Esophagus mucosa (tissue), 1 donor: ENCODE measurements at places on chromosomes 2 and 18. TPM values are rescaled to one million over a fixed set of nuclear protein-coding genes. Genes with fewer than 3 reads are reported as not detected.
A peak's percentile ranks its signal among the peaks of the same experiment; 100 is the strongest.

DNA sequence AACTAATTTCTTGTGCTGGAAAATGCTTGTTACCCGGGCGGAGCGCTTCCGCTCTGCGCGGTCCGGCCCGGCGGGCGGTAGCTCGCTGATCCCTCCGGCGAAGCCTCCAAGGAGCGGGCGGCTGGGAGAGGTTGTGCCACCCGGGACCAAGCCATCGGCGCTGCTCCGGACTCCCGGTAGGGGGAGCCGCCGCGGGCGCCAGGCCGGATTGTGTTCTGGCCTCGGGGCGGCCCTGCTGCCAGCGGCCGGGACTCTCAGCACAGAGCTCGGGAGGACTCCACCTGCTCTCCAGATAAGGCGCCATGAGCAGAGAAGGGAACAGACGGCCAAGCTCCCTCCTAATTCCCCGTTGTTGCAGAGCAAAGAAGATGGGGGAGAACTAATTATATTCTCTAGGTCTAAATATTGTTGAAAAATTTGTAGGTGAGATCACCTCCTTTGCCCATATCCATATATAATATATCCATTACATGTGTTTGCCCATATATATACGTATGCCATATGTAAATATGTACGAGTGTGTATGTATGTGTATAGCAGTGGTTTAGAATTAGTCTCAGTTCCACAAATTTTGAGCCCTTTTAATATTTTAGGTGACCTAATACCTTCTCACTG, 13.8 kb upstream of the SATB2 start:
- peak; percentile 47 for ATAC-seq

Gene CENPA
- 10.2 TPM for total RNA-seq

Gene ADGRF3
- total RNA-seq: 0.04 TPM

Gene MC2R
- not detected for total RNA-seq

DNA sequence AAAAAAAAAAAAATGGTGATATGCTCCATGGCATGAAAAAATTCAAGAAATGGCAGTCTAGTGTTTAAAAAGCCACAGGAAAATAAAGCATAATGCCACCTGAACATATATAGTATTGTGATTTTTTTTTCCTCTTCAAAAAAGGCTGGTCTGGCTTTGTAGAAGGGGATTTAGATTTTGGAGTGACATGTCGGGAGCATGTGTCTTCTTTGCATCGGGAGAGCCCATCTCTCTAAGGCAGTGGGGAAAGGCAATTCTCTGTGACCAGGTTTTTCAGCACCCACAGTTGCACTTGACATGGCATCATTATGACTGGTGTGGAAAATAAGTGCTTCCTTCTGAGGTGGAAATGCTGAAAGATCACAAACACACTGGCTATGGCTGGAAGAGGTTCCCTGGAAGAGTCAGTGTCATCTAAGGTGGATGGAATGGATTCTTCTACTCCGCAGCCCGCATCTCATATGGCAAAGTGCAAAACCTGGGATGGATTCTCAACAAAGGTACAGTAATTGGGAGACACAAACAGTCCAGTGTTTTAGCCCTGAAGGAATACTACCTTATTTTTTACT, 172.5 kb downstream of the AGAP1 start:
- peak; percentile 40 for ATAC-seq

GRCh38 chr2:38866773-38867443, 8.8 kb downstream of the DHX57 start:
- ATAC-seq: peak; percentile 93

DNA sequence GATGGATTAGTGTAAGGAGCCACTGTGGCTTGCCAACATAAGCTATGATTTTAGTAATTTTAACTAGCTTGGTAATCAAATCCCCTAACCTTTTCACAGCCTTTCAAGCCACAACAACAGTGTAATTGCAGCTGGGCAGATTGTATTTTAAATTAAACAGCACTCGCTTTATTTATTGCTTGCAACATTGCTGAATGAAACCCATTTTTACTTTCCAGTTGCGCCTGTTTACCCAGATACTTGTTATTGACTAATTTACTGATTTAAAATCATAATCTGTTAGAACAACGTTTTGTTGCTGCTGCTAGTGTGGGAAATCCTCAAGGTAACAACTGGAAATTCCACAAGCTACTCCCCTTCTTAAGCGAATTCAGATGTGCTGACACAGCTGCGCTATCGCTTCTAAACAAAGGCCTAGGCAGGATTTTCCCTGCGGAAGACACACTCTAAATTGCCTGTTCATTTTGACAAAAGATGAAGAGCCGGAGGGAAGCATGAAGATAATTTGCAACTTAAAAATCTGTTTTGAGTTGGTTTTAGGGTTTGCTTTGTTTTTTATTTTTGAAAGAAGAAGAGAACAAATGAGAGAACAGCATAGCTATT, 283.9 kb downstream of the ALPK2 start:
- no peak for ATAC-seq

Gene AQP4
- total RNA-seq: 0.08 TPM

DNA sequence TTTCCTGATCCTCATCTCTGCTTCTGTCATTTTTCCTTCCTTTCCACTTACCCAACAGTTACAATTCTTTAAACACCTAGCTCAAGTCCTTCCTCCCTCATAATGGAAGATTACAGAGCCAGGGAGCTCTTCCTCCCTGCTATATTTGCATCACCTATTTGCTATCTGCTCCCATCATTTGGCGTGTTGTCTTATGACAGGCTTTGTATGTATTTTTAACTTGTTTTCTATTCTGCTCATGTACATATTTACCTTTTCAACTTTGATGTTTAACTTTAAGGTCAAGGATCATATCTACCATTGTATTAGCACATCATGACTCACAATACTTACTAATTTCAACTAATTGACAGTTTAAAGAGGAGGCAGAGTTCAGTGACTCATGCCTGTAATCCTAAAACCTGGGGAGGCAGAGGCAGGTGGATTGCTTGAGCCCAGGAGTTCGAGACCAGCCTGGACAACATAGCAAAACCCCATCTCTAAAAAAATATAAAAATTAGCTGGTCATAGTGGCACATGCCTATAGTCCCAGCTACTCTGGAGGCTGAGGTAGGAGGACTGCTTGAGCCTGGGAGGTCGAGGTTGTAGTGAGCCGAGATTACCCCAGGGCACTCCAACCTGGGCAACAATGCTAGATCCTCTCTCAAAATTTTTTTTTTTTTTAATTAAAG, 308.0 kb upstream of the STON1 start:
- ATAC-seq: peak; percentile 72

Gene DPP4
- total RNA-seq: 0.56 TPM

Gene ATAD2B
- total RNA-seq: 17.0 TPM

DNA sequence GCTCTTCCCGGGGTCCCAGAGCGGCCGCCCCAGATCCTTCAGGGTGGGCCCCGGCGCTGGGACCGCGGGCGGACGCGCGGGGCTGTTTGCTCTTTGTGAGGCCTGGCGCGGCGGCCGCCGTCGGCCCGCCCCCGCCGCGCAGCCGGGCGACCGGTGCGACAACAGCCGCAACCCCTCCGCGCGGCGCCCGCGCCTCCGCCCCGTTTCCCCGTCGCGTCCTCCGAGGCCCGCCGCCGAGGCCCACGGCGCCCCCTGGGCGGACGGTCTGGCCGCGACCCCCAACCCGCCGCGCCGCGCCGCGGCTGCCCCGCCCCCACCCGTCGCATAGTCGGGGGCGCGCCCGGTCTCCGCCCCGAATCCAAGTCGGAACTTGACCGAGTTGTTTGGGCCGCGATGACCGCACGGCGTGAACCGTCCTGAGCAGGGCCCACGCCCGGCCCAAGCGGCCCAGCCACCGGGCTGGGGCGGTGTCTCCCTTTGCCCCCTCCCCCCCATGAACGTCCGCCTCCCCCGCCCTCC, 448 bp downstream of the YPEL5 start:
- peak; percentile 6 for ATAC-seq

DNA sequence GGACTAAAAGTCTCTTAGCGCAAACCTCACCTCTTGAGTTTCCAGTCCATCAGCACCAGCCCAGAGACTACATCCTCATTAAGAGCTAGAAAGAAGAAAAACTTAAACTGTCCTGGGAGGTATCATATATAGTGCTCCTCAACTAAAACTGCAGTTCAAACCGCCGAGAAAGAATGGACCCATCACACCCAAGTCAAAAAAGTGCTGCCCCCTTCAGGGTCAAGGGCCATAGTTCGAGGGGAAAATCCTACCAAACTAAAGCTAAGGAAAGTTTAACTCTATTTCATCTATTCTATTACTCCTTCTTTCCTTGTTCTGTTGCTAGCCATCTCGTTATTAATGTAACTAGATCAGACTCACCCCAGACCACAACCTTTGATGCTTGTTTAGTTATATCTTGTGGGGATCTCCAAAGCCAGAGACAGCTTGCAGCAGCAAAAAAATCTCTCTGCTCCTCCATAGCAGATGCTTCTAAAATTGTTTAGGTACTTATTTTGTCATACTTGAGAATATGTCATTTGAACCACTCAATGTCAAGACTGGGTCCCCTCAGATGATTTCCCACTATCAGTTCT, 134.5 kb upstream of the RMP24 start:
- no peak for ATAC-seq

Gene SPEG
- total RNA-seq: 3.8 TPM

GRCh38 chr2:41865263-41865662, 182.6 kb upstream of the PKDCC start:
- no peak for ATAC-seq

GRCh38 chr2:78263571-78263970, 741.4 kb upstream of the LRRTM4 start:
- no peak for ATAC-seq

- no peak for ATAC-seq
Observed at GRCh38 chr2:216830346-216830745, 29.5 kb downstream of the TNP1 start.

Gene G6PC2
- not detected for total RNA-seq

DNA sequence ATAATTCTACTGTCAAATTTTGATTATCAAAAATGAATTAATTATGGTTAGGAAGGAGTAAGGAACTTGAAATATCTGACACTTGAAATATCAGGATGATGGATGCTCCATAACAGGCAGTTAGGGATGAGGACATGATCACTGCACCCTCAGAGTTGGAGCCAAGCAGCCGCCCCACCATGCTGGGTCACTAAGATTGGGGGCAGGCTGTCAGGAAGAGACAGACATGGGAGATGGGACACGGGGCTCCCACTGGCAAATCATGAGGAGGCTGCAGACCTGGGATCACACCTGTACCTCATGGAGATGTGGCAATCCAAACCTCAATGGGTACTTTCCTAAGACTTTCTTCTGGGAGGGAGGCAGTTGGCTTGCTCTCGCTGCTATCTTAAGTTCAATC, 982.0 kb upstream of the ZEB2 start:
- ATAC-seq: no peak

DNA sequence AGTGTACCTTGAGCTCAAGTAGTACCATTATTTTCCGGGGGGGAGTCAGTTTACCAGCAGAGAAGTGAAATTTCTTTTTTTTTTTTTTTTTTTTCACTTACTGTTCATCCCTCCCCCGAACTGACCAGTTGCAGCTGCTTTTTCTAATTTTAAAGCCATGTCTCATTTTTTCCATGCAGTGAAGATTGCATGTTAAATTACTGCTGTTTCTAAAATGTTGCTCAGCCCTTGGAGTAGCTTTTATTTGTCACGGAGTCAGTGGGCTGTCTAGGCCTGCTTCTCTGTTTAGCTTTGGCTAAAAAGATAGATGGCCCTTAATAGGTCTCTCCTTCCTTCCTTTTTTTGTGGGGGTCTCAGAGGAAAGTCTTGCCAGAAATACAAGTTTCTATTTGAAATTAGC, 70.2 kb downstream of the NGEF start:
- ATAC-seq: no peak

DNA sequence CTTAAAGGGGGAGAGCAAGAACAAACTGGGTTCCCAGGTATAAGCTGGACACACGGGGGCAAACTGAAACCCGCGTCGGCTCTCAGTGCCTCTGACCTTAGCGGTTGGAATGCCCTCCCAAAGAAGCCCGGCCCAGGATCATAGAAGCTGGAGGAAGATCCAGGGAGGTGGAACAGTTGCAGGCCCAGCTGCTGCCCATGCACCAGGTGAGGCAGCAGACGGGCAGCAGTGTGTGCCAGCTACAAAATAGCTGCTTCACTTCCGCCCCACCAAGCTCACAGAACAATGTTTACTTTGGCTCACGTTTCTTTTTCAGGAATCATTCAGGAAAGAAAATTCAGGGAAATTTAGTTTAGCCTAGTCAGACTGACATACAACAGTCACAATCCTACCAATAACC, 3.9 kb upstream of the ERMN start:
- ATAC-seq: peak; percentile 25

Gene DRC1
- total RNA-seq: not detected

DNA sequence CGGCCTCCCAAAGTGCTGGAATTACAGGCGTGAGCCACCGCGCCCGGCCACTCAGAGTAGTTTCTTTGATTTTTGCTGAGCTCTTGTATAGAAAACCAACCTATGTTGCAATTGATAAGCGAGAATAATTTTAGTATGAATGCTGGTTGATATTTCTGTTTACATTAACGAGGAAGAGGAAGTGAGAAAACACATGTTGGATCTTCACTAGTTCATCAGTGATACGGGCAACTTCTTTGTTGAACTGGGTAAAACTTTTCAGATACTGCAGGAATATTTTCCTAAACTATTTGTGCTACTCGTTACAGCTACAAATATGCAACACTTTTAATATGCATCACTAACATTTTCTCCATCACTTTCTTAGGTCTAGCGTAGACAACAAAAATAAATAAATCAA, 67.9 kb upstream of the SLC25A52 start:
- no peak for ATAC-seq

GRCh38 chr2:106339132-106339531, 129.1 kb downstream of the RGPD3 start:
- no peak for ATAC-seq

Gene IL36RN
- total RNA-seq: 64.1 TPM

GRCh38 chr2:235500761-235501672, 7.2 kb downstream of the AGAP1 start:
- ATAC-seq: no peak

GRCh38 chr2:32715981-32716380, 88.1 kb downstream of the TTC27 start:
- peak; percentile 70 for ATAC-seq

DNA sequence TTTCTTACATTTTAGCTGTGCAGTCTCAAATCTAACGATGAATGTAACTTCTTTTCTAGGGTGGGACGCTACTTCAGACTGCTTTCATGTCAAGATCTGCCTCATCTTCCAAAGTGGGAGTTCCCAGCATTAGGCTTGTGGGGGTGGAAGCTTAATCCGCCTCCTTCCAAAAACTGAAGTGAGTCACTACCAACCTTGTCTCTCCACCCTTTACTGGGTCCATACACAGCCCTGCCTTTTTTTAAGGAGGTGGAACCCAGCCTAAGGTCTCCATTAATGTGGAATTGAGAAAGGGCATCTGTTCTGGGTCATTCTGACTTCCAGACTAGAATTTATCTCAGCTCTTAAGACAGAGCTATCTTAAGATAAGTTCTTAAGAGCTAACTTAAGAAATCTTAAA, 42.0 kb upstream of the NFE2L2 start:
- peak; percentile 90 for ATAC-seq

- ATAC-seq: no peak
Observed at GRCh38 chr2:154995361-154995760, 296.9 kb downstream of the KCNJ3 start.

DNA sequence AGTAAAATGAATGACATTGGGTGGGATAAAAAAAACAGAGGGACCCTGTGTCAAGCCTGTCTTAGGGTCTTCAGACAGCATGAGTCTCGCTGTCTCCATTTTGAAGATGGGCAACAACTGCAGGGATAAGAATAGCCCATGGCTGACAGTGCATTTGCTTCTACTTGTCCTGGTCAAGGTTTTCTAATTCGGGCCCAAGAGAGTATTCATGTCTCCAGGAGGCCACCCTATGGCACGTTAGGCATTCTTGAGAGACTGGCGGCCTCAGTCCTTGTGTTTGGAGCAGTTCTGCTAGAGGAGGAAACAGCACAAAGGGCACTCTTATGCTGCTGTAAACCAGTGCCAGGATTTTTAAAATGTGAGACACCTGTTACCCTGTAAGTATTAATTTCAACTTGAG, 9.5 kb upstream of the MYL1 start:
- ATAC-seq: no peak
